ENCODE measurements at places on chromosomes 16 and 17. TPM values are rescaled to one million over a fixed set of nuclear protein-coding genes. Genes with fewer than 3 reads are reported as not detected.
A peak's percentile ranks its signal among the peaks of the same experiment; 100 is the strongest.

DNA sequence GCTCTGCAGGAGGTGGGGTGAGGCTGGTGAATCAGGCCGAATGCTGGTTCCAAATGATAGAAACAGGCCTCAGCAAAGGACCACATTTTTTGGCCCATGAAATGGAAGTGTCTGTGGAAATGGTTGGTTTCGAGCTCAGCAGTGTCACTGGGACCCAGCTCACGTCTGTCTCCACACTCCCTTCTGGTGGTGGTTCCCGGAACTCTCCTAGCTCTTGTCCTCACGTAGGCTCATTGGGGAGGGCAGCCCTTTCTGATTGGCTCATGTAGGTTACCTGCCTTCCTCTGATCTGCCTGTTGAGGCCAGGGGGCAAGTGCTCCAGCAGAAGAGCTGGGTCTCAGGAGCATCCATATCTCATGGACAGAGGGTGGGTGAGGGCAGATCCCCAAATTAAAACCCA is 4.0 kb downstream of the ALG1 start:
- peaks cover 8% of the 10 kb centered on the region for H3K36me3 ChIP-seq
- no peaks in the 10 kb centered on the region for H3K27me3 ChIP-seq
- no peak for DNase-seq
- H3K4me3 ChIP-seq: no peak overlapping the region
- H3K4me1 ChIP-seq: peaks cover 11% of the 10 kb centered on the region

DNA sequence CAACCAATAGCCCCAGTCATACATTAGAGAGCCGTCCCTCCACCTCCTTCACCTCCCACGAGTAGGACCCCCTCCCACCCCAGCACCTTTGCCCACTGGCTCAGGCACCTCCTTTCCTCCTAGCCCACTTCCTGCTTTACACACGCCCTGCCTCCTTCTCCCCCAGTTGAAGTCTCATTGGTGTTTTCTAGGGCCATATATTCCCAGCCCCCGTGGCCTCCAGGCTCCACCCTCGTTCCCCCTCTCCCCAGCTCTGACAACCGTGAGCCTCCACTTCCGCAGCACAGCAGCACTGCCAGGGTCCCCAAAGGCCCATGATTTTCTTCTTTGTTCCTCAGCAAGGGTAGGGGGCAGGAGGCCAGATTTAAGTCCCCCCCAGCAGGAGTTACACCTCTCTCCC is 340.3 kb upstream of the TNRC6C start:
- peak overlapping the region; percentile 63 for H3K4me3 ChIP-seq
- H3K27me3 ChIP-seq: peaks cover 3% of the 10 kb centered on the region
- peak overlapping the region; percentile 82 for H3K27ac ChIP-seq
- H3K4me1 ChIP-seq: peaks cover 17% of the 10 kb centered on the region

- H3K4me1 ChIP-seq: no peaks in the 10 kb centered on the region
- no peak overlapping the region for H3K4me3 ChIP-seq
- H3K36me3 ChIP-seq: no peaks in the 10 kb centered on the region
- no peak for DNase-seq
Observed at GRCh38 chr16:65489531-65490023, 367.7 kb upstream of the CDH11 start.

PIRT gene
- not detected for total RNA-seq

GDPD1 gene
- 2.7 TPM for total RNA-seq

PDILT gene
- not detected for total RNA-seq

DNA sequence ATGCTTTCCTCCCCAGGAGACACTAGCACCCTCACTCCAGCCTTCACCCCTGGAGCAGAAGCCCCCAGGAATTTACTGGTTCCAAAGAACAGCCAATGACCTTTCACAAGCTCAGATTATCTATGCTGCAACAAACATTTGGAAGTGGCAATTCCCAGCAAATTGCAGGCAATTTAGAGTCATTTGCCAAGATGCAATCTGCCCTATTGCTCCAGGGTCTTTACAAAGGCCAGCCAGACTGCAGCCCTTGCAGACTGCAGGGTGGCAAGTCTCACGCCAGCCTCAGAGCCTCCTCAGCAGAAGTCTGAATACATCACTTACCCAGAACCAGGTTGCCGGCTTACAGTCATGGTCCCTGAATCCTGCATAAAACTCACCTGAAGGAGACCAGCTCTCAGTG is 21.8 kb downstream of the AXIN1 start:
- DNase-seq: no peak
- no peaks in the 10 kb centered on the region for H3K27me3 ChIP-seq
- no peak overlapping the region for H3K4me3 ChIP-seq
- H3K36me3 ChIP-seq: peaks cover 3% of the 10 kb centered on the region
- H3K27ac ChIP-seq: no peak overlapping the region

GRCh38 chr16:66224186-66224585 is 142.3 kb upstream of the CDH5 start:
- peaks cover 5% of the 10 kb centered on the region for H3K27me3 ChIP-seq
- no peak for DNase-seq
- H3K36me3 ChIP-seq: no peaks in the 10 kb centered on the region
- H3K4me3 ChIP-seq: no peak overlapping the region
- H3K27ac ChIP-seq: no peak overlapping the region

DNA sequence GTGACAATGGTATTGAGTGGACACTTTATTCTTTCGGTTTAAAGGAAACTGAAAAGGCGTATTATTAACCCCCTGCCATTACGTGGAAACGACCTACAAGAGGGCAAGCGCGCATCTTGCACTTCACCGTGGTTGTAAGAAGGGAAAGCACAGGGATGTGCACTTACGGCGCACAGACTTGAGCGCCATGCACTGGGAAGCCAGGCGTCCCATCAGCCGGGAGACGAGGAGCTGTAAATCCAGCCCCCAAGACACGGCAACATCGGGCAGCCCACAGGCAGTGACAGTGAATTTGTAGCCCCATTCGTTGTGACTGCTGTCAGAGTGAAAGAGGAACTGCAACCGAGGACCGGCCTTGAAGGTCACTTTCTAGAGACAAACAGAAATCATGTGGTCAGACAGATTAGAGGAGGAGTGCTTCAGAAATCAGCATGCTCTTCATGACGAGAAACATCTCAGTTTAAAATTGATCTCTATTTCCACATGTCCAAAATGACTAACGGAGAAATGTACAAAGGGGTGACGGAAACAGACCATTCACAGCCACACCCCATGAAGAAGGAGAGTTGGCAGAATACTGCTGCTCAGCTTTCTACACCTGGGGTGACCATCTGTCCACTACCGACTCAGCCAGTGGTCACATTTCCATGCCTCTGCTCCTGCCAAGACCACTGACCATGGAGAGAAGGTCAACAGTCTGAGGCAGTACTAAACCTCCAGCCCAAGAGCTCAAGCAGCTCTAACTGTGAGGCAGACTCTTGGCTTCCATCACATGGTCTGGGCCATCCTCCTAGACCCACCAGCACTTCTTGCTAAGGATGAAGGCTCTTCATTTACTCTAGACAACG is 68.6 kb downstream of the ZZEF1 start:
- H3K4me3 ChIP-seq: no peak overlapping the region
- peaks cover 25% of the 10 kb centered on the region for H3K36me3 ChIP-seq

- peaks cover 25% of the 10 kb centered on the region for H3K36me3 ChIP-seq
- H3K4me3 ChIP-seq: no peak overlapping the region
- peak overlapping the region; percentile 72 for H3K27ac ChIP-seq
- peaks cover 65% of the 10 kb centered on the region for H3K4me1 ChIP-seq
- DNase-seq: peak; percentile 79
Observed at GRCh38 chr17:2064980-2065785, 10.3 kb downstream of the HIC1 start.

- no peak overlapping the region for H3K4me3 ChIP-seq
- H3K36me3 ChIP-seq: no peaks in the 10 kb centered on the region
- peaks cover 2% of the 10 kb centered on the region for H3K27me3 ChIP-seq
- H3K4me1 ChIP-seq: no peaks in the 10 kb centered on the region
- no peak for DNase-seq
Observed at GRCh38 chr17:12765548-12765947, 23.8 kb upstream of the ARHGAP44 start.

- DNase-seq: no peak
- H3K36me3 ChIP-seq: peaks cover 10% of the 10 kb centered on the region
- no peak overlapping the region for H3K27ac ChIP-seq
- peaks cover 2% of the 10 kb centered on the region for H3K4me1 ChIP-seq
- no peak overlapping the region for H3K4me3 ChIP-seq
Observed at GRCh38 chr17:51012538-51012937, 108.1 kb downstream of the SPAG9 start.

DNA sequence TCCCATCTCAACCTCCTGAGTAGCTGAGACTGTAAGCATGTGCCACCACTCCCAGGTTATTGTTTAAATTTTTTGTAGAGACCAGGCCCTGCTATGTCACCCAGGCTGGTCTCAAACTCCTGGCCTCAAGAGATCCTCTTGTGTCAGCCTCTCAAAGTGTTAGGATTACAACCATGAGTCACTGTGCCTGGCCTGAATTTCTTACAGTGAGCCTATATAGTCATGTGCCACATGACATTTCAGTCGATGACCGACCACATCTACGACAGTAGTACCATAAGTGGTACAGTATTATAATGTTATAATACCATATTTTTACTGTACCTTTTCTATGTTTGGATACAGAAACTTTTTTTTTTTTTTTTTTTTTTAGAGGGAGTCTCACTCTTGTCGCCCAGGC is 195.3 kb downstream of the STX8 start:
- no peak for DNase-seq
- H3K4me1 ChIP-seq: no peaks in the 10 kb centered on the region
- H3K27ac ChIP-seq: no peak overlapping the region

DNA sequence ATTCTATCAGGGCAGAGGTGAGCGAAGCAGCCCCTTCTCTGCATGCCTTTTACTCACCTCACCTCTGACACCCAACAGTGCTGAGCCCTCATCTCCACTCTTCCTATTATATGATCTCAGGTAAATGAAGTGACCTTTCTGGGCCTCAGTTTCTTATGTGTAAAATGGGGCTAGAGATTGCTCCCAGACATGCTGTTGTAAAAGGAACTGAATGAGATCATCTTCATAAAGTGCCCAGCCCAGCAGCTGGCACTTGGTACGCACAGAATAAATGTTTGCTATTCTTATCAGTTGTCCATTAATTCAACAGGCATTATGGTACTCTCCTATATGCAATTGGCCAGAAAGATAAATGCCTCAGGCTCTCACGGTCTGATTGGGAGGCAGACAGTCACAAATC is 4.5 kb upstream of the GALK1 start:
- H3K27me3 ChIP-seq: peaks cover 3% of the 10 kb centered on the region
- no peaks in the 10 kb centered on the region for H3K36me3 ChIP-seq
- no peaks in the 10 kb centered on the region for H3K4me1 ChIP-seq

- no peak overlapping the region for H3K27ac ChIP-seq
- DNase-seq: no peak
- H3K27me3 ChIP-seq: peaks cover 4% of the 10 kb centered on the region
- no peak overlapping the region for H3K4me3 ChIP-seq
- H3K36me3 ChIP-seq: no peaks in the 10 kb centered on the region
- peaks cover 2% of the 10 kb centered on the region for H3K4me1 ChIP-seq
Observed at GRCh38 chr17:20084621-20085282, 75.6 kb downstream of the SPECC1 start.

DNA sequence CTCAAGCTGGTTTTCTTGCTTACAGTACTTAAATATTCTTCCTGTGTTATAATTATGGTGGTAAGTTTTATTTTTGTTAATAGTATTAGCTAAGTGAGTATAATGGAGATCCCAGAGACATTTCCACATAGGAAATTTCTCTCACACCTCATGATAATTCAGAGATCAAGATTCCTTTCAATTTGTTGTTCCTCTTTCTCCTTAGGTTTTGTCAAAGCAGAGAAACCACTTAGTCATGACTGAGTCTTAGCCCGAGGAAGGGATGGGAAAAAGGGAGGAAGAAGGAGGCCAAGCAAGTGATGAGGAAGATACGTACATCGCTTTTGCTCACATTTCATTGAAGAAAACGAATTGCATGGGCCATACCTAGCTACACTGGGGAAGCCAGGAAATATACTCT is 18.4 kb downstream of the ESRP2 start:
- H3K36me3 ChIP-seq: peaks cover 19% of the 10 kb centered on the region
- DNase-seq: no peak
- peak overlapping the region; percentile 35 for H3K27ac ChIP-seq
- H3K27me3 ChIP-seq: no peaks in the 10 kb centered on the region
- H3K4me1 ChIP-seq: peaks cover 9% of the 10 kb centered on the region

TMEM238L gene
- not detected for total RNA-seq

GRCh38 chr16:58123896-58124600 is 5.1 kb downstream of the CFAP20 start:
- H3K4me3 ChIP-seq: peak overlapping the region; percentile 7
- H3K27ac ChIP-seq: peak overlapping the region; percentile 5
- DNase-seq: no peak
- H3K4me1 ChIP-seq: peaks cover 50% of the 10 kb centered on the region

PYDC1 gene
- total RNA-seq: not detected

DPEP3 gene
- total RNA-seq: 0.54 TPM

DNA sequence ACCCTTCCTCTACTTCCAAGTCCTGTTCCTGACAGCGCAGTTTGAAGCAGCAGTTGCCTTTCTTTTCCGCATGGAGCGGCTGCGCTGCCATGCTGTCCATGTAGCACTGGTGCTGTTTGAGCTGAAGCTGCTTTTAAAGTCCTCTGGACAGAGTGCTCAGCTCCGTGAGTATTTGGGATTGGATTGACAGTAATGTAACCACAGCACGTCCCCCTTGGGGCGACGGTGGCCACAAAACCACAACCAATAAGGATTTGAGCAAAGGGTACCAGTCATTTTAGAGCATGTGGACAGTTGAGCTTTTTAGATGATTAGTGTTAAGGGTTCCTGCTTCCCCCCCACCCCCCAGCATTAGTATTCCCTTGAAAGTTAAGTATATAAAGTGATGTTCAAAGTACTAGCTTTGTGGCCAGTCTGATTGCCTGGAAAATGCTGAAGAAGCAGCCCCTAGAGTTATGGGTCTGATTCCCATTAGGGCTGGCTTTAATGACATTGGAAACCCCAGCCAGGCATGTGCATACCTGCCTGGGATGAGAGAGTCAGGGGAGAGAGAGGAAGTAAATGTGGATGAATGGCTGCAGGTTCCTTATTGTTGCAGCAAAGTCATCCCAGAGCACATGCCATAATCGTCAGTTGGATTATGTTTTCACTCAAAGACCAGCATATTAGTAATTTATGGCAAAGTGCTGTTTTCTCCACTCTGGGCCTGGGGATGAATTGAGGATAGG is 31.6 kb upstream of the SLC12A3 start:
- H3K36me3 ChIP-seq: peaks cover 27% of the 10 kb centered on the region
- no peak for DNase-seq
- H3K4me1 ChIP-seq: peaks cover 8% of the 10 kb centered on the region
- no peaks in the 10 kb centered on the region for H3K27me3 ChIP-seq
- H3K27ac ChIP-seq: no peak overlapping the region

ADAD2 gene
- total RNA-seq: not detected

- peaks cover 51% of the 10 kb centered on the region for H3K4me1 ChIP-seq
- peaks cover 16% of the 10 kb centered on the region for H3K36me3 ChIP-seq
- peak overlapping the region; percentile 71 for H3K27ac ChIP-seq
- no peaks in the 10 kb centered on the region for H3K27me3 ChIP-seq
- H3K4me3 ChIP-seq: peak overlapping the region; percentile 35
Observed at GRCh38 chr16:23504076-23504452, 6.2 kb downstream of the GGA2 start.

HSD3B7 gene
- total RNA-seq: 10.9 TPM

HOXB6 gene
- not detected for total RNA-seq

GRAP gene
- total RNA-seq: 27.7 TPM

- no peak overlapping the region for H3K27ac ChIP-seq
- H3K27me3 ChIP-seq: peaks cover 2% of the 10 kb centered on the region
- no peak overlapping the region for H3K4me3 ChIP-seq
- peaks cover 18% of the 10 kb centered on the region for H3K4me1 ChIP-seq
Observed at GRCh38 chr17:39244016-39244599, 18.4 kb upstream of the STAC2 start.
